CD4-positive, alpha-beta T cell treated with Interleukin-21 for 1 hour (primary cell): ENCODE measurements at places on chromosomes 1 and 21.

DNA sequence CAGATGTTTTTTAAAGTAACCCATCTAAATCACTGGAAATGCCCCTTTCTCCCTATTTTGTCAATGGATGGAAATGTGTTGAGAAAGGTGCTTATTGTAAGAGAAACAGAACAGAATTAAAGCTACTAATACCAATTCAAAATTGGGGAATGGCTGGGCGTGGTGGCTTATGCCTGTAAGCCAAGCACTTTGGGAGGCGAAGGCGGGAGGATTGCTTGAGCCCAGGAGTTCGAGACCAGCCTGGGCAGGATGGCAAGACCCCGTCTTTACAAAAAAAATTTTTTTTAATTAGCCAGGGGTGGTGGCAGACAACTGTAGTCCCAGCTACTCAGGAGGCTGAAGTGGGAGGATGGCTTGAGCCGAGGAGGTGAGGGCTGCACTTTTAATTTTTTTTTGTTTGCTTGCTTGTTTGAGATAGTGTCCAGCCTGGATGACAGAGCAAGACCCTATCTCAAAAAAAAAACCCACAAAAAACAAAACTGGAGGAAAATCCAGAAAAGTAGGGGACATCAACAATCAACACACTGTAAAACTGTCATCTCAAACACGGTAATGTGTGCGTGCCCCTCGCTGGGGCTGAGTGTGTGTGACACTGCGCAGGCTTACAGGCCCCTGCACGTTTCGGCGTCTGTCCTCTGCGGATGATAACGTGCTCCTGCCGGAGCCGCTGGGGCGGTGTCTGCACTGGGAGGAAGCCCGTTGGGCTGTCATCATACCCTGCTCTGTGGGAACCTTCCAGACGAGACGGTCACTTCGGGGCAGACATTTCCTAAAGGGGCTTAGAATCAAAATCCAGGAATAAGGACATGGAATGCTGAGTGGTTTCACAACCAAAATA, 11.6 kb upstream of the POFUT2 start:
- DNase-seq = no peak

DNA sequence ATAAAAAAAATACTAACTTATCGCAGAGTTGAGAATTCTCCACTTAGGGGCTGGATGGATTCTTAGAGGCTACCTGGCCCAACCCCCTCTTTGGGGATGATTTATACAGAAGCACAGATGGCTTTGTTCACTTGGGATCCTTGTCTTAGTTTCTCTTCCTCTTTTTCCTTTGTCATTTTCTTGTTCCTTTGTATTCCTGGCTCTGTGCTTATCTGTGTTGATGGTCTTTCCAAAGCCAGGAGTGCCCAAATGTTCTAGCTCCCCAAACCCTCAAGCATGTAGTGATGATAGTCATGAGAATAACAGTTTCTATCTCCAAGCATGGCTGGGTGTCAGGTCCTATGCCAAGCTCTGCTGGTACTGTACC, 27.4 kb downstream of the EPHB2 start:
- DNase-seq = no peak

DNA sequence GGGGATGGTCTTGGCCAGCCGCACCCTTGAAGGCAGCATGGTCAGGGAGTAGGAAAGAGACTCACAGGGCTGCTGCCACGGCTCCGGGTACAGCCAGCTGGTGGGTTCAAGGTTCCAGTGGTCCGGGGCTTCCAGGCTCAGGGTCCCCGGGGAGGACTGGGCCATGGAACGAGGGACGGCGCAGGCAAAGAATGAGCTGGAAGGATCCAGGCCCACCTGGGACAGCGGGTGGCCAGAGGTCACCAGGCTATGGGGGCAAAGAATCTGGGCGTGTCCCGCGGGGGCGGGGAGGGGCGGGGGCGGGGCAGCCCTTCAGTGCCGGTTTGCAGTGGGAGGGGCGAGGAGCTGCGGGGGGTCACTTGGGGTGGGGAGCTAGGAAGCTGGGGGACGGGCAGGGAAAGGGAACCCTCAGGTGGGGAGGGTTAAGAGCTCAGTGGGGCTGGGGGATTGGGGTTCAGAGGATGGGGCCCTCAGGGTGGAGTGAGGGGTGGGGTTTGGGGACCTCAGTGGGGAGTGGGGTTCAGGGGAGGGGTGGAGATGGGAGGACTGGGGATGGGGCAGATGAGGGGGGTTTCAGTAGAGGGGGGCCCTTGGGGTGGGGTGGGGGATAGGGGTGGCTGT, at the start of gene DNMT3L:
Gene DNMT3L (minus strand): TSS at position 223 of the 621 bp plus-strand sequence. CDS start 638 bp downstream, outside the sequence.
- DNase-seq = no peak

GRCh38 chr1:197029749-197030148, 37.3 kb downstream of the F13B start:
- DNase-seq = no peak

DNA sequence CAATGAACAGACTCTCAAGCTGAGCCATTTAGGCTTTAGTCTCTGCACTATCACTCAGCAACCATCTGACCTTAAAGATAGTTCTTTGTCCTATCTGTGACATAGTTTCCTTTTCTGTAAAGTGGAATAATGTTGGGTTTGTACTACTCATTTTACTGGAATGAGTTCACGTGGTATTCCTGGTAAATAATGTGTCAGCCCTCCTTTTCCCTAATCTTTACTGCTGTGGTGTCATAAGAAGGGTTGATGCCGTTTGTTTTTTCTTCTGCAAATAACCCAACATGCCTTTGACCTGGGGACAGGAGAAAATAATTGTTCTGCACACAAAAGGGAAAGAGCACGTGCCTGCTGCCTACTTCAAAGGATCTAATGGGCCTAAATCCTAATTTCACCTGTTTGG, 297.8 kb downstream of the BRINP3 start:
- DNase-seq = no peak

GRCh38 chr1:84772428-84772943, 82.2 kb upstream of the SSX2IP start:
- peak; percentile 70 for DNase-seq

GRCh38 chr21:42780617-42781016, 98.7 kb downstream of the WDR4 start:
- no peak for DNase-seq

DNA sequence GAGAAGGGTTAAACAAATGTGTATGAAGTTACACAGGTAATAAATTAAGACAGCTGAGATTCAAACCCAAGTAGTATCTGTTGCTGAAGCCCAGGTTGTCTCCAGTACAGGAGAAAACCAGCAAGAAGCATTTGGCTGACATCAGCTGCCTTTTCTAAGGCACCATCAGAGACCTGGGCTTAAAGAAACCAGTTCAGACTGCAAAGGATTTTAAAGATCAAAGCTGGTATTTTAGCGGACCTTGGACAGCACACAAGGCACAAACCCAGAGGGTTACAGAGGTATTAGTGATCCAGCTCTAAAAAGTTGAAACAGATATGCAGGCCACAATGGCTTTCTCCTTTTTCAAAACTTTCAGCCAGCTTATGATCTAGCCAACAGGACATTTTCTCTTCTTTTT, 23.4 kb downstream of the BEND5 start:
- no peak for DNase-seq

DNA sequence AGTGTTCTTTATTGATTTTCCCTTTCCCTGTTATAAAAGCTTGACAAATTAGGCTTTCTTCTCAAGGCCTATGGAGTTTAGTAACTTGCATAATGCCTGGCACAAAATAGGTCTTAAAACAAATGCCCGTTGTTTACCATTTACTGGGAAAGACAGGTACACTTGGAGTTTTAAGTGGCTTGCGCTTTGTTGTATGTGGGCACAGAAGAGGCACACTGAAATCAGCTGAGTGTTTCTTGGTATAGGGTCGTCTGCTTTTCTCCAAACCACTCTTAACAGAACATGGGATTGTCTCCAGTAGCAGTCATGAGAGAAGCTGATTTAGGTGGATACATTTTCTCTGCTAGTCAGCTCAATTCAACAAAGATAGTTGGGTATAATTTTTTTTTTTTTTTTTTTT, 132.5 kb downstream of the SYT14 start:
- no peak for DNase-seq

GRCh38 chr1:181353526-181353925, 129.8 kb upstream of the CACNA1E start:
- no peak for DNase-seq

GRCh38 chr1:235925016-235925415, 58.3 kb upstream of the LYST start:
- no peak for DNase-seq

- DNase-seq = peak; percentile 66
Observed at GRCh38 chr1:42146626-42147320, 6.4 kb upstream of the GUCA2B start.

GRCh38 chr1:92916899-92917298, 44.4 kb downstream of the DIPK1A start:
- DNase-seq = no peak

DNA sequence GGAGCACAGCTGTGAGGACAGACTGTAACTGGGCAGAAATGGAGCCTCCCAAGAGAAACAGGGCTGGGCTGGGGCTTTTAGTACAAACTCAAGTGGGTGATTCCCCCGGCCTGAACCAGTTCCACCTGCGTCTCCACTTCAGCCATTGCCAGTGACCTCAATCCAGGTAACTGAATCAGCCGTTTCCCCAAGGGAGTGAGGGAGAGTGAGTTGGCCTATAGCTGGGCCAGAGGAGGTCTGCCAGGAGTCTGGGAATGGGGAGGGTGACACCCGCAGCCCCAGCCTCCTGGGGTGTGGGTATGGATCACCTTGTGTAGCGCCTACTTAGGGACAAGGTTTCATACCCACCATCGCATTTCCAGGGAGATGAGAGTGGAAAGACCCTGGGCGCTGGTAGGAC, 8.5 kb downstream of the SLC26A9 start:
- DNase-seq = no peak

DNA sequence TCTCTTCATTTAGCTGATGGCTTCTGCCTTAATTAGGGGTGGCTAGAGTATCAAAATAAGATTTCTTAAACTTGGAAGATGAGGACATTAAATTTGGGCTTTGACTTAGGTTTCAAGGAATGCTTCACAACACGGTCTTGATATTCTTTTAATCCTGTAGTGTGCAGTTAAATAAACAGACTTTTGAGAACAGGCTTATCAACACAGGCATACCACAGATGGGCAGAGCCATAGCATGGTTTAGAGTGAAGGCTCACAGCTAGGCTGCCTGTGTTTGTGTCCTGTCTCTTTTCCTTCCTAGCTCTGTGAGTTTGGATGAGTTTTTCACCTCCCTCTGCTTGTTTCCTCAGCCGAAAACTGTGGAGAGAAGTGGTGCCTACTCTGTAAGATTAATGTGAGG, 102.3 kb upstream of the IPO9 start:
- DNase-seq = no peak

GRCh38 chr1:14625996-14626395, 27.5 kb downstream of the KAZN start:
- DNase-seq = no peak

- DNase-seq = no peak
Observed at GRCh38 chr1:240941701-240942370, 329.9 kb upstream of the GREM2 start.

GRCh38 chr1:80989455-80989854, 811.3 kb upstream of the ADGRL2 start:
- DNase-seq = no peak

DNA sequence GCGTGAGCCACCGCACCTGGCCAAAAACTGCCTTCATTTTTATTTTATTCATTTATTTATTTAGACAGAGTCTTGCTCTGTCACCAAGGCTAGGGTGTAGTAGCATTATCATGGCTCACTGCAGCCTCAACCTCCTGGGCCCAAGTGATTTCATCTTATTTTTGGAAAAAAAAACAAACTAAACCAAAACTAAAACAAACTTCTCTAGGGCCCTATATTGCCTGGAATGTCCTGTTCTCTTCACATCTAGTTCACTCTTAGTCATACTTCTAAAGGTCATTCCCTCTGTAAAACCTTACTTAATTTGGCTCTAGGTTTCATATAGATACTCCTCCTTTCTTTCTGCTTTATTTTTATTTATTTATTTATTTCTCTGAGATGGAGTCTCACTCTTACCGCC, 15.6 kb downstream of the RPS27 start:
- no peak for DNase-seq

GRCh38 chr1:1173793-1174415, at the start of gene TTLL10:
Gene TTLL10 (plus strand): TSS chr1:1173880. CDS start chr1:1179216, 5,336 bp downstream.
- peak; percentile 78 for DNase-seq

GRCh38 chr1:48291421-48291820, 68.9 kb downstream of the SLC5A9 start:
- DNase-seq = no peak

DNA sequence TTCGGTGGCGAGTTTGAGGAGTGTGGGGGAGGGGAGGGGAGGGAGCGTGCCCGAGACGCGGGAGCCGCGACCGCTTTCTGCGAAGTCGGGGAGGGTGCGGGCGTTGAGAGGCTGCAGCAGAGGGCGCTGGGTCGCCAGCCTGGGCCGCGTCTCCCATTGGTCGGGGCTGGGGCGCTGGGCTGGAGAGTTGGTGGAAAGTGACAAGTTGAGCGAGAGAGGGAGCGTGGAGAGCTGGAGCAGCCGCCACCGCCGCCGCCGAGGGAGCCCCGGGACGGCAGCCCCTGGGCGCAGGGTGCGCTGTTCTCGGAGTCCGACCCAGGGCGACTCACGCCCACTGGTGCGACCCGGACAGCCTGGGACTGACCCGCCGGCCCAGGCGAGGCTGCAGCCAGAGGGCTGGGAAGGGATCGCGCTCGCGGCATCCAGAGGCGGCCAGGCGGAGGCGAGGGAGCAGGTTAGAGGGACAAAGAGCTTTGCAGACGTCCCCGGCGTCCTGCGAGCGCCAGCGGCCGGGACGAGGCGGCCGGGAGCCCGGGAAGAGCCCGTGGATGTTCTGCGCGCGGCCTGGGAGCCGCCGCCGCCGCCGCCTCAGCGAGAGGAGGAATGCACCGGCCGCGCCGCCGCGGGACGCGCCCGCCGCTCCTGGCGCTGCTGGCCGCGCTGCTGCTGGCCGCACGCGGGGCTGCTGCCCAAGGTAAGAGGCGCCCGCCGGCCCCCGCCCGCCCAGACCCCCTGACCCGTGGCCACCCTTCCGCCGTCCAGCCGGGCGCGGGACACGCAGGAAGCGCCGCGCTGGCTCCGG, at the start of gene ROR1:
Gene ROR1 (plus strand): TSS at position 203 of the 802 bp plus-strand sequence.
- peak; percentile 18 for DNase-seq

DNA sequence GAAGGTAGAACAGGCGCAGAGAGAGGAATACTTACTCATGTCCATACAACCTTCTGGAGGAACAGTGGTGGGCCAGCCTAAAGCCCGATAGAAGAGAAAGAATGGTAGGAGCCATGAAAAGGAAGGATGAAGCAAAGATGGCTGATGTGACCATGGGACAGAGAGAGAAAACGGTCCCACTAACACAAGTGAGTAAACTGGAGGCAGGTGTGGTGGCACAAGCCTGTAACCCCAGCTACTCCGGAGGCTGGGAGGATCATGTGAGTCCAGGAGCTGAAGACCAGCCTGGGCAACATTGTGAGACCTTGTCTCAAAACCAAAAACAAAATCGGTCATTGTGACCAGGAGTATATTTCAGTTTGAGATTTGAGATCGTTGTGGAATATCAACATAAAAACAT, 49.4 kb downstream of the C1orf198 start:
- DNase-seq = no peak

- DNase-seq = peak; percentile 61
Observed at GRCh38 chr1:183685112-183685713, 32.1 kb upstream of the APOBEC4 start.
